ENCODE measurements at places on chromosomes 2 and 18.

DNA sequence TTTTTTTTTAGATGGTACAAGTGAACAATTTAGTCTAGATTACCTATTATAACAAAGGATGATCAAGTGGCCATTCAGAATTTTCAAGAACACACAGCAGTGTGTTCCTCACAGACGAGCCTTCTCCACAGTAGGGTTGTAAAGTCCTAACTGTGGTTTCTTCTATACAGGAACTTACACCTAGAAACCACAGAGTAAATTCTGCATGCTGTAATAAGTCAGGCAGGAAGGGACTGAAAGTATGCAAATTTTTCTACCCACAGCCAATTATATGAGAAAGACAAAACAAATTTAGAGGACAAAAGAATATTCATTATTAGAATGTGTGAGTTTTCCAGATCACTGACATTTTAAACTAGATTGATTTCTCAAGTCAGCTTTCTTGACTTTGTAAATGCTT, 99.5 kb downstream of the RBMS1 start:
- DNase-seq: no peak

DNA sequence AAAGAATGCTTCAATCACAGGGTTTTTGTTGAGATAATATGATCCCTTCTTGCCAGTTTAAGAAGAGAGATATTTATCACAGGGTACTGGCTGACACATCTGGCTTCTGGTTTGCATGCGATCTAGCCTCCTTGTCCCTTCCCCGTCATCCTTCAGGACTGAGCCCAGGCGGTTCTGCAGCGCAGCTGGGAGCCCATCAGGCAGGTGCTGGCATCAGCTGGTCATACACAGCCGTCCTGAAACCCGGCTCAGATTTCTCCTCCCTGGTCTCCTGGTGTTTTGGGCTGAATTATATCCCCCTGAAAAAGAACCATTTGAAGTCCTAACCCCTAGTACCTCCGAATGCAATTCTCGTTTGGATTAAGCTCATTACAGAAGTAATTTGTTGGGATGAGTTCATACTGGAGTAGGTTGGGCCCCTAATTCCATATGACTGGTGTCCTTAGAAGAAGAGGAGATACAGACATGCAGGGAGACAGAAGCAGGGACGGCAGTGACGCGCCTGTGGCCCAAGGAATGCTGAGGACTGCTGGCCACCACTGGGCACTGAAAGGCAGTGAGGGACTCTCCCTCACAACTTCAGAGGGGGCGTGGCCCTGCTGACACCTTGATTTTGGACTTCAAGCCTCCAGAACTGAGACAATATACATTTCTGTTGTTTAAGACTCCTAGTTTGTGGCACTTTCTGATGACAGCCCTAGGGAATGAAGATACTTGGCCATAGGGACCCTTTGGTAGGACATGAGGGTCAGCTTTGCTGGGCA, 83.9 kb upstream of the ODC1 start:
- no peak for DNase-seq

GRCh38 chr2:54310311-54310710, 54.3 kb upstream of the TSPYL6 start:
- no peak for DNase-seq

GRCh38 chr2:241702155-241703031, 554 bp downstream of the ING5 start:
- peak; percentile 66 for DNase-seq

DNA sequence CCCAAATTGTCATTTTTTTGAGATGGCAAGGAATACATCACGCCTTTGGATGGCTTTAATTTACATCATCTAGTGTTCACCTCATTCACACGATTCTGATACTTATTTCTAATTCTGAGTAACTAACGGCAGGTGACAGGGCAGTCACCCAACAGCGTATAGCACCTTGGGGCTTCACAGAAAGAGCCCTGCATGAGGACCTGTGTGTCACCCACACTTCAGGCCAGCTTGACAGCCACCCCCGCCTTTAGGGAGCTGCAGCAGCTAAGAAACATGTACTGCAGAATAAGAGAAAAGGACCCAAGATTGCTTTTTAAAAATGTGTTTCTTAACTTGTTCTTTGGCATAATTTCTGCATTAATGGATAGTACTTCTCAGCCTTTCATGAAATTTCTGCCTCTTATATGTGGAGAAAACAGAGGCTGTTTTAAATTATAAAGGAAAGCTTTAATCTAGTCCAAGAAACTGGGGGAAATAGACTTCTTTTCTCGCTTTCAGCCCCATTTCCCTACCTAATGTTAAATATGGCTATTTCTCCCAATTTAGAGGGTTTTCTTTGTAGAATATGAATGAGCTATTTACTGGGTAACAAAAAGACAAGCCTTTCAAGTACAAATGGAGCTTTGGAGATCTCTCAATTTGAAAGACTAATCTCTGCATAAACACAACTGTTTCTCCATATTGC, 245.1 kb downstream of the LDLRAD4 start:
- no peak for DNase-seq

- DNase-seq: no peak
These were observed 35.9 kb upstream of the TBC1D8 start for GRCh38 chr2:101187131-101187530.

- no peak for DNase-seq
These were observed 52.2 kb upstream of the ERMN start for GRCh38 chr2:157377861-157378260.

GRCh38 chr2:9113262-9113661, 93.3 kb upstream of the ASAP2 start:
- DNase-seq: no peak

DNA sequence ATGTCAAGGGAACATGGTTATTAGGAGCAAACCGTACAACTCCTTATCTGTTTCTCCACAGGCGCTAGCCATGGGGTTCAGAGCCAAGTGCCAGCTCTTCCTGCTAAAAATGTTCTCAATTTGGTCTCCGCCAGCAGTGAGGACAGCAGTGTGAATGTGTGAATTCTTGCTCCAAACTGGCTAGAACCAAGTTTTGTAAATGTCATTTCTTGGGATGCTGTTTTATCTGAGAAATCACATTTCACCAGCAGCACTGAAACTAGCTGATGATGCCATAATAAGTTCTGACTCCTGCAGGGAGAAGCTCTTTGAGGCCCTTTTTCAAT, 140.6 kb upstream of the LGALSL start:
- DNase-seq: no peak

- DNase-seq: peak; percentile 16
These were observed 21.0 kb upstream of the PAX3 start for GRCh38 chr2:222319586-222320435.

DNA sequence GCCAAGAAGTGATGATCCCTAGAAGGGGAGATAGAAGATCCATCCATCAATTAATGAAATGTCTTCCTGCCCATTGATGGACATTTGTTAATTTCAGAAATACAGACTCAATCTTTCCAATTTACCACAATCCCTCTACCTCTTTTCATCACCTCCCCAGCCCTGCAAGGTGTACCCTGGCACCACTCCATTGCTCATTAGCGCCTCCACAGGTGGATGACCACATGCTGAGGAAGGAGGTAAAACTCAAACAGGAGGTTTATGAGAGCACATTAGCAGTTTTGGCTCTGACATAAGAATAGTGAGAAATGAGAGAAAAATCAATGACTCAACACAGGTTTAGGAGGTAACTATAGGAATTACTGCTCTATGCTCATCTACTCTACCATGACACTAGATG, 208.0 kb downstream of the C1D start:
- no peak for DNase-seq

GRCh38 chr18:72672364-72673184, 128.4 kb upstream of the CBLN2 start:
- no peak for DNase-seq

- no peak for DNase-seq
These were observed 3.0 kb downstream of the LYG1 start for GRCh38 chr2:99297994-99298393.

- DNase-seq: no peak
These were observed 81.9 kb downstream of the DYNAP start for GRCh38 chr18:54672846-54673475.

DNA sequence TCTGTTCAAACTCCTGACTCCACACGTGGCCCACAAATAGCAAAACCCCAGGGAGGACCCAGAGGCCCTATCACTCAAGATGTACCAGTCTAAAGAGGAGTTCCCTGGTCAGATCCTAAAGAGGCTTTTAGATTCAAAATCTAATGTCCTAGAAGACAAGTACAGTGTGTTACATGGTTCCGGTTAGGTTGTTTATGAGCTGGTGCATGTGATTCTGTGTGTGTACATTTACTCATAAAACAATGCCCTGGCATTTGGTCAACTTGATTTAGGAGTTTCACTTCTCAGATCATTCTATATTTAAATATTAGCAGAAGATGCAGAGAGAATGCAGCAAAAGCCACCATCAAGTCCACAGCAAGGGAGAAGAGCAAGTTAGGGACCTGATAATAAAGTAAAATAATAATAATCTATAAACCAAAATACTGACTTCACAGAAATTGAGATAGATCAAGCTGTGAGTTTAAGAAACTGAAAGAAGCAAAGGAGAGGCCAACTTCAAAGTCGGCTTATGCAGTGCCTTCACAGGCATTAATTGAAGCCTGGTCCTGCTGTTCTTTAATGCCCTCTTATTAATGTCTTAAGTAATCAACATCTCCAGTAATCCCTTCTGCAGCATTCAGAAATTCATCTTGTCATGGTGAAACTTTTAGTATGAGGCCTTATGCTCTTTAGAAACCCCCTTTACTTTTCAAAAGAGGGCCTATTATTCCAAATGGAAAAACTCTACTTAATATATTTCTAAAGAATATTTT, 4.2 kb upstream of the AP1S3 start:
- no peak for DNase-seq

GRCh38 chr18:69402533-69402989, 1.9 kb downstream of the DOK6 start:
- DNase-seq: no peak

DNA sequence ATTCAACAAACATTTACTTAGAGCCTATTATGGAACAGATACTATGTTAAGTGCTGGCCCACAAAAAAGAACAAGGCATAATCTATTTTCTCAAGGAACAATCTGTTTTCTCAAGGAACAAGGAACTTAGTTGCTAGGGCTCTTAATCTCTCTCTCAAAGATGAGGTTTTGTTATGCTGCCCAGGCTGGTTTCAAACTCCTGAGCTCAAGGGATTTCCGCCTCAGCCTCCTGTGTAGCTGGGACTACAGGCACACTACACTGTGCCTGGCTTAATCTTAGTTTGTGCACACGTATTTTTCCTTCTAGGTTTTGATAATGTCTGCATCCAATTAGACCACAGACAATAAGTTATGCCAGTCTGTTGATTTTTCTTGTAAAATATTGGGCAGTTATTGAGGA, 89.5 kb downstream of the PTH2R start:
- no peak for DNase-seq

DNA sequence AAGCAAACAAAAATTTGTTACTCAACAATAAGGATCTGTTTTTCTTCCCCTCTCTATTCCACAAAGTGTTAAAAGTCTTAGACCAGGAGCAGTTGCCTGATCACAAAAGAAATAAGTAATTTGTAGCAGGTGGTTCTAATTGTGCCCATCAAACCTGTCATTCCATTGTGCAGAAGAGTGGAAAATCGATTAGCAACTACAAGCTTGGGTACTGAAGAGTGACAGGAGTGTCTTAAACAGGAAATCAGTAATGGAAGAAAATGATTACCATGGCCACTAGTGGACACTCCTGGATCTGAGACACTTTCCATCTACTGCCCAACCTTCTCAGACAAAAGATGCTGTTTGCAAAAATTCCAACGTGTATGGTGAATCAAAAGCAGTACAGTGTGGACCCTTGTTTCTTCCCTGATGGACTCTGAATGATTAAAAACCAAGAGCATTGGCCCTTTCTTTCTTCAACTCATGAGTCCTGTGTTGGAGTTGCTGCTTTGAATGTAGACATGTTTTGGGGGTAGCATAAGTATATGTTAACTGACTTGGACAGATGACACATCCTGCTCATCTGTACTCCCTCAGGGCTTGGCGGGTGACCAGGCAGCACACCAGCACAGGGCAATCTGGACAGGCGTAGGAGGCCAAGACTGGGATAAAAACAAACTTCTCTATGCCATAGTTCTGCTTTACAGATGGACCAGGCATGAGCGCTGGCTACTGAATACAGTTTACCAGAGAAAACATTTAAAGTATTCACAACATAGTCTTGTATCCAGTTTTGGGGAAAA, 51.9 kb downstream of the PLA2R1 start:
- no peak for DNase-seq

- no peak for DNase-seq
These were observed 92.9 kb downstream of the COL5A2 start for GRCh38 chr2:189086710-189087109.

GRCh38 chr2:196977507-196977906, 51.0 kb upstream of the PGAP1 start:
- no peak for DNase-seq

GRCh38 chr2:148876202-148876594, 1.2 kb downstream of the KIF5C start:
- no peak for DNase-seq

DNA sequence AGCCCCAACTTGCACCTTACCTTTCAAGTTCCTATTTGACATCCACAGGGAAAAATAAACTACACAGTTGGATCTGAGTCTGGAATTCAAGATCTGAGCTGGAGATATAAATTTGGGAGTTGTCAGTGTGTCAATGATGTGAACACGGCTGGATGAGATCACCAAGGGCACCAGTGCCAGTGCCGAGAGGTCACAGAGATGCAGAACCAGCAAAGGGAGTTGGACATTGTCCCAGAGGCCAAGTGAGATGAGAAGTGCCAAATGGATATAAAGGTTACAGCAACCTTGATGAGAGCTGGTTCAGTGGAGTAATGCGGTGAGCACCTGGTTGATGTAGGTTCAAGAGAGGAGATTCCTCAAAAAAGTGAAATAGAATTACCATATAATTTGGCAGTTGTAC, 24.8 kb downstream of the LRRFIP1 start:
- DNase-seq: no peak

DNA sequence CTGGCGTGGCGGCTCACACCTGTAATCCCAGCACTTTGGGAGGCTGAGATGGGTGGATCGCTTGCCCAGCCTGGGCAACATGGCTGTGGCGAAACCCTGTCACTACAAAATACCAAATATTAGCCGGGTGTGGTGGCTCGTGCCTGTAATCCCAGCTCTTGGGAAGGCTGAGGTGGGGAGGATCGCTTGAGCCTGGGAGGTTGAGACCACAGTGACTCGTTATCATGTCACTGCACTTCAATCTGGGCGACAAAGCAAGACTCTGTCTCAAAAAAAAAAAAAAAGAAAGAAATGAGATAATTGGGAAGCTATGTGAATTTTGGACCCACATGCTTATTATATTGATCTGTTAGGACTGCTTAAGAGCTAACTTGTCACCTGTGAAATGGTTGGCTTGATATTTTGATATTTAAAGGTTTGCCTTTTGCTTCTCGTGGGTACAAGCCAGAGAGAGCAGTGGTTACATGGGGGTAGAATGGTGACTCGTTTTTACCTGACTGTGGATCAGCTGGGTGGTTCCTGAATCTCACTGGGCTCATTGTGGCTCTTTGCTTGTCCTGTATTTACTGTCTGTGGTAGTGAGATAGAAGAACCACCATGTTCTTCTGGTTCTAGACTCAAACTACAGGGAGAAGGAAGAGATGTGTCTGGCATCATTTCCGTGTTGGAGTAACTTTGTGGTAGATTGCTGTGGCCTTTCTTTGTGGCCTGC, 28.9 kb downstream of the ZNF532 start:
- no peak for DNase-seq

Measured in NCI-H2029 (cell line).